LHCN-M2 (cell line): ENCODE measurements at places on chromosomes 12 and 14.
A peak's percentile ranks its signal among the peaks of the same experiment; 100 is the strongest.

DNA sequence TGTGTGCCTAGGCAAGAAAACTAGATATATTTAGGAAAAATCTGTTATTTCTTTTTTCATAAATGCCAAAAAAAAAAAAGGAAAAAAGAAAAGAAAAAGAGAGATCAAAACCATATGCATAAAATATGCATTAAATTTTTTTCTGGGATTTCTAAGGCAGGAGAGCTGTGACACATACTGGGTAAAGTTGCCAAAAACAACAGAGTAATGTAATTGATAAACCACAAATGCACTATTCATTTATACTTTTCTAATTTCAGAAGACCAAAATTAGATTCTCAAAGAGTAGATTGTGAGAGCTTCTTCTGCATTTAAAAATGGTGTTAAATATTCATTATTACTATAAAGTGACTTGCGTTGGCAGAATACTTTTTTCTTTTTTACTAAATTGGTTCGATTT, 673.8 kb upstream of the MGAT4C start:
- DNase-seq: no peak

- DNase-seq: peak; percentile 31
Measured at GRCh38 chr14:93219103-93219726, 12.2 kb downstream of the UBR7 start.

DNA sequence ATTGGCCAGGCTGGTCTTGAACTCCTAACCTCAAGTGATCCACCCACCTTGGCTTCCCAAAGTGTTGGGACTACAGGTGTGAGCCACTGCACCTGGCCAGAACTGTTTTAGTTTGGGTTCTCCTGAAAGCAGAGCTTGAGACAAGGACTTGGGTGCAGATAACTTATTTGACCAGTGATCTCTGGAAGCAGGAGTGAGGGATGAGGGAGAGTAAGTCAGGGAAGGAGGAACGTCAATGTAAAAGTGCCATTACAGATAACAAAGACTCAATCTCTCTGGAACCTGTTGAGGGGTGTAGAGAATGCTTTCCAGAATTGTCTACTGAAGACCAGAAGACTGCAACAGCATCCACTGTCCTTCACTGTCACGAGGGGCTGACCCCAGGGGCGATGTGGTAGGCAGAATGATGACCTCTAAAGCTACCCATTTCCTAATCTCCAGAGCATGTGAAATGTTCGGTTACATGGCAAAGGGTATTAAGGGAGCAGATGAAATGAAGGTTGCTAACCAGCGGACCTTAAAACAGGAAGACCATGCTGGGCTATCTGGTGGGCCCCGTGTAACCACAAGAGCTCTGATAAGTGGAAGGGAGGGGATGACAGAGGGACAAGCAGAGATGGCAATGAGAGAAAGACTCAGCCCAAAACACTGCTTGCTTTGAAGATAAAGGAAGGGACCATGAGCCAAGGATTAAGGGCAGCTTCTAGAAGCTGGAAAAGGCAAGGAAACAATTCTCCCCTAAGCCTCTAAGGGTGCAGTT, 207.8 kb downstream of the RBM19 start:
- no peak for DNase-seq

DNA sequence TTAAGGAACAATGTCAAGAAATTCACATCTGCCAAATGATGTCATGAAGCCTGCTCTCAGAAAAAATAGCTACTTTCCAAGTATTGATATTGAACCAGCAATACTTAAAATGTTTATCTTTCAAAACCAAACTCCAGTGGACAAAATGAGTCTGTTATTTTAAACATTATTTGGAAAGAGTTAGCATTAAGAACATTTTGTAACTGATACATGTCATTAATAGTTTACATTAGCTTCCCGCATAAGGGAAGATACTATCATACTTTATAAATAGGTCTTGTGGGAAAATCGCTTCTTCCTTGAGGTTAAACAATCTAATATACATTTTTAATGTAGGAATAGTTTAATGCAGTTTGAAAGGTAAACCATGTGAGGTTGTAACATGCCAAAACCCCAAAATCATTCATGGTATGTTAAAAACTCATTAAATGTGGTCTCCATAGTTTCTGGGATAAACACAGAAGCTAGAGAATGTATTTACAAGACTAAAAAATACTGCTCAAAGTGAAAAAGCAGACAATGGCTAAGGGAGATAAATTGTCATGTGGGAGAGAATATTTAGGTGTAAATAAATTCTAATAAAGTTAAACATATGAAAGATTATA, 73.4 kb upstream of the ATP2B1 start:
- no peak for DNase-seq

DNA sequence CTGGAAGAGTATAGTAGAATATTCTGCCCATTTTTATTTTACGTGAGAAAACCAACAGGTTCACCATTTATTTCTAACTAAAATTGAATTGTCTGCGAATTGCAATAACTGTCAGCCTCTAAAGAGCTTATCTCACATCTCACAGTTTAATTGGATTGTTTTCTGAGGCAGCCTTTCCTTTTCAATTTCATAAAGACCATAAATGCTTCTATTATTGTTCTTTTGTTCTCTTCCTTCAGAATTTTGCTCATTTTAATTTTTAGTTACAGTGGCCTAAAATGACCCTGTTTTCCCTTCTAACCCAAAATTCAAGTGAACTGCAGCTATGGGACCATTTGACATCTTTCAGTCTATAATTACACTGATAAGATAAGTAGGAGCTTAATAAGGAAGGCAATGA, 147.6 kb downstream of the KLHL28 start:
- DNase-seq: no peak

GRCh38 chr12:56205445-56205844, 16.2 kb upstream of the SMARCC2 start:
- no peak for DNase-seq

DNA sequence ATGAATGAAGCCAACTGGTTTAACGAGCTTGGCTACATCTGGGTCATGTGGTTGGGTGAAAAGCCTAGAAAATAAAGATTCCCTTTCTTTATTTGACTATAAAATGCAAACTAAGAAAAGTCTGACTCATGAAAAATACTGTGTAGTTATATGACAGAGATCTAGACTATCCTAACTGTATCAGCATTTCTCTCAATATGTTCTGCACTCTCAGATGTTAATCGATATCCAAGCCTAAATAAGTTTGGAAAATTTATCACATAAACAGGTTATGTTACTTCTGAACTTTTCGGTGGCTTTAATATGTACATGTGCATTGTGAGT, 133.1 kb downstream of the DAAM1 start:
- DNase-seq: no peak

DNA sequence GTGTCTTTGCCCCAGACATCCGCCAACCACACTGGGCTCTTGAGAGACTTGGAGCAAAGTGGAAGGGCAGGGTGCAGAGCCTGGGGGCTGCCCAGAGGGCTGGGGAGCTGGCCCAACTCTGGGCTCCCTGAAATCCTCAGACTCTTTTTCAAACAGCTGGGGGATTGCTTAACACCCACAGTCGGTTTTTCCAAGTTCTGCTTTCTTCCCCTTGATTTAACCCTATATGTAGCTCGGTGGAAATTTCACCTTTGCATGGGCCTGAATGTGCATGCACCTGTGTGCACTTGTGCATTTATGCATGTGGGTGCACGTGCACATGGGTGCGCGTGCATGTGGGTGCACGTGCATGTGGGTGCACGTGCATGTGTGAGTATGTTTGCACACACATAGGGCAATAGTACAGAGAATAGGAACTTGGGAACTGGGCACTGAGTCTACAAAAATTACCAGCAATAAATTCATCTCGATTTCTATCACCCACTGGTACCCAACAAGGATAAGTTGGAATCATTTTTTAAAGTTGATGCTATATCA, 52.3 kb upstream of the RFLNA start:
- DNase-seq: no peak

- peak; percentile 99 for DNase-seq
Measured at GRCh38 chr12:103560604-103561101, 26.4 kb upstream of the STAB2 start.
